ENCODE measurements at places on chromosomes 6 and 20.

GRCh38 chr6:12748815-12749521, 32.4 kb downstream of the PHACTR1 start:
- DNase-seq: no peak

DNA sequence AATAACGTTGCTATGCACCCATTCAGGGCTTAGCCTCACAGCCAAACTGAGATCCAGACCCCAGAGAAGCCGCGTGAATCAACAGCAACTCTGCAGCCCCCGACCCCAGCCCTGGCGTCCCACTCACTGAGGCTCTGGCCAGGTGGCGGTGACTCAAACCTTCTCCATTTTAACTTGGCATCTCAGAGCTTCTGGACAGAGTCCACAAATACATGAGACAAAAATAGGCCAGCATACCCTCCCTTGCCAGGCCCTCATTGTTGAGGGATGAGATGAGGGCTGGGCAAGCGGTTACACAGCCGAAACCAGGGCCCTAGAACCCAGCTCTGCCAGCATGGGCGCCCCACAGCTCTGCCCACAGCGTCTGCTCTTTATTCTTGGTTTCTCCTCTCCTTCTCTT, 118.4 kb downstream of the MYLK4 start:
- no peak for DNase-seq

- DNase-seq: no peak
Observed at GRCh38 chr6:127178746-127179145, 60.3 kb downstream of the RSPO3 start.

- DNase-seq: no peak
Observed at GRCh38 chr6:104784884-104785283, 74.8 kb downstream of the HACE1 start.
